Central memory CD8-positive, alpha-beta T cell (primary cell): ENCODE measurements at places on chromosomes 2 and 18.
A peak's percentile ranks its signal among the peaks of the same experiment; 100 is the strongest.

DNA sequence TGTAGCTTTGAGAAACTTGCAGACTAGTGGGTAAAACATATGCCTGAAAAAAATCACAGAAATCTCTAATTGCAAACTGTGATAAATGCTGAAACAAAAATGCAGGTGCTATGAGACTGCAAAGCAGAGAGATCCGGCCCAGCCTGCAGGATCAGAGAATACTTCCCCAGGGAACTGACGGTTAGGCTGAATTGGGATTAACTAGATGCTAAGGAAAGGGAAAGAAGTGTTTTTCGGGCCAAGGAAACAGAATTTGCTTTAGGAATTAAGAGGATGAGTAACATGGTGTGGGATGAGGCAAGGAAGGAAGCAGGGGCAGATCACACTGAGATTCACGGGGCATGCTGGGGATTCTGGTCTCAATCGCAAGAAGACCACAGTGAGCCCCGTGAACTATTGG, 71.5 kb downstream of the OSBPL6 start:
- no peak for DNase-seq

DNA sequence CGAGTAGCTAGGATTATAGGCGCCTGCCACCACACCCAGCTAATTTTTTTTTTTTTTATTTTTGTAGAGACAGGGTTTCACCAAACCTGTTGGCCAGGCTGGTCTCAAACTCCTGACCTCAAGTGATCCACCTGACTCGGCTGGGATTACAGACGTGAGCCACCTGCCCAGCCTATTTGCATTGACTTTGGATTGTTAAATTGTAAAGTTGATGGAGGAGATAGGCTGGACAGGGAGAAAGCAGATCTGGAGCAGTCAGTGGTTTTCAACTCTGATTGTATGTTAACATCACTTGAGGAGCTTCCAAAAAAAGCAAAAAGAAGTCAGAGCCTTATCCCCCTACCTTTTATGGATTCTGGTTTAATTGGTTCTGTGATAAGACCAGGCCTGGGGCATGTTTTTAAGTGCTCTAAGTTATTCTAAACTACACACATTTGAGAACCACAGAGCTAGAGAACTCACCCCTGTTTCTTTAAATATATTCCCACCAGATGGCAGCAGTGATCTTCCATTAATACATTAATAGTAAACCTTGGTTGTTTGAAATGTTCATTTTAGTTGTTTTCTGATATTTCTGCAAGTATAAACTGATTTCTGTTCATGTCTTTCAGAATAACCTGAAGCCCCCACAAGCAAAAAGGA, 7.5 kb downstream of the C2orf49 start:
- no peak for DNase-seq

GRCh38 chr18:8816816-8817215, 111.5 kb downstream of the MTCL1 start:
- DNase-seq: no peak

DNA sequence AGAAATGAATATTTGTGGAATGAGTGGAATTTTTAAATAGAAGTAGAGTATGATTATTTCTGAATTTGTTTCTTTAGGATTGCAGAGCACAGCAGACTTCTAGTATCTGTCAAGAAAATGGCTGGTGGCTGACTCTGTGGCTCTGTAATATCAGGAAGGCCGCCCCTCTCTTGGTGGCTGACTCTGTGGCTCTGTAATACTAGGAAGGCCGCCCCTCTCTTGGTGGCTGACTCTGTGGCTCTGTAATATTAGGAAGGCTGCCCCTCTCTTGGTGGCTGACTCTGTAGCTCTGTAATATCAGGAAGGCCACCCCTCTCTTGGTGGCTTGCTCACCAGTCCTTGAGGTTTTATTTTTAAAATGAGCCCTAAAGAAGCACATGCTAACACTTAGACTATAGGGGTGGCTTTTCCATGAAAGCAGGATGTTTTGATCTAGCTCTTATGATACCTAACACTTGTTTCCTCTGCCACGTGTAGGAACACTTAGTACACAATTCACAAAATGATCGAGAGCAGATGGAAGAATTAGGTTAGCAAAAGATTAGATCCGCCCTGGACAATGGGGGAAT, 85.1 kb upstream of the TTC39C start:
- no peak for DNase-seq

GRCh38 chr2:197265924-197266323, 44.7 kb downstream of the ANKRD44 start:
- no peak for DNase-seq

DNA sequence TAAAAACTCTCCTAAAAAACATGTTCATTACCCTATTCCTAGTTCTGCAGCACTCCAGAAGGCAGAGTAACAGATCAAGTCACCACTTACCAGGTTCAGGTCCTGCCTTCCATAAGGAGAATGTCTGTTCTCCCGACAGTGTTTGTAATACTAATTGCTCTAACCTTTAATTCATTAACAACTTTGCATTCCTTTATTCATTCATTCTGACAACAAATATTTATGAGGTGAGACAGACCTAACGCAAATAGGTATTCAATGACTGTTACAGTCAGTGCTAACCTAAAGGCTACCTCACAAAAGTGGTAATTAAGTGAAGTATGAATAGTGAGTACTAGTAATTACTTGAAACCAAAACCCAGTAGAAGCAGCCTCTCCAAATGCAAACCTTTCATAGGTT, 224.0 kb downstream of the AFF3 start:
- DNase-seq: no peak

- DNase-seq: no peak
These were observed 931.7 kb upstream of the CELF4 start for GRCh38 chr18:38497266-38497665.

GRCh38 chr2:36287363-36288275, 68.0 kb upstream of the CRIM1 start:
- no peak for DNase-seq

DNA sequence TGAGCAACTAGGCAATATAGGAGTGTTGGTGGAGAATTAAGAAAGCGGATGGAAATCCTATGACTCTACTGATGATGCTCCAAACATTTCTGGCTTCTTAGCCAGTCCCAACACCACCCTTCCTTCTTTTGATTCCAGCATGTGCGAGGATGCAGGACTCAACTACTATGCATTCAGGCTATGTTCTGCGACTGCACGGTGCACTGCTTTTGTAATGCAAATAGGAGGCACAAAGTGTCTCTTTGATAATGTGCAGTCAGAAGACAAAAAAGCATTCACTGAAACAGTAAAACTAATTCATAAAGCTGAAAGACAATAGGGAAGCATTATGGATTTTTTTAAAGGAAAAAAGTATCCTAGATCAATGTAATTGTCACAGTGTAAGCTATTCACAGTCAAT, 106.7 kb downstream of the MEIS1 start:
- no peak for DNase-seq

GRCh38 chr18:49168281-49168985, 217.7 kb upstream of the SMAD7 start:
- DNase-seq: no peak

DNA sequence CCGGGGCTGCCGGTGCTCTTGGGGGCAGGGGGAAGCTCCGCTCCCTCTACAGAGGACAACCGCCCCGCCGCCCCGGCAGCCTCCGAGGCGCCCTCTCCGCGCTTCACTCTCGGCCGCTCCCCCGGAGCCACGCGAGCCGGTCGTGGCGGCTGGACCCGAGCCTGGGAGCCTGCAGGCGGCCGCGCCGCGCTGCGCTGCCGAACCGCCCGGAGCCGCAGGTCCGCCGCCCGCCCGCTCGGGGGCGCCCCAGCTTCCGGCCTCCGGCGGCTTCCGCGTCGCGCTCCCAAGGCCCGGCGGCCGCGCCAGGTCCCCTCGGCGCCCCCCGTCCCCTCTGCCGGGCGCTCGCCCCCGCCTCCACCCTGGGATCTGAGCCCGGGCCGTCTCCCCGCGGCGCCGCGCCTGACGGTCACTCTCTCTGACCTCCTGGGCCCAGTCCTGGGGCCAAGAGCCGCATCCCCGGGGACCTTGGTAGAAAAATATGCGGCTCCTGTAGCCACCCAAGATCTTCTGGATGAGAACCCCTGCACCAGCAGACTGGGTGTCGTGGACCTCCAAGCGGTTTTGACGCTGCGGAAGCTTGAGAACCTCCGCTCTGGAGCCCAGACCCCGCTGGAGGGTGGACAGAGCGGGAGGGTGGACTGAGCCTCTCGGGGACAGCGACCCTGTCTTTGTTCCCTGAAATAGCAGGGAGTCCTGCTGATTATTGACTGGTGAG, 44.3 kb downstream of the SERTAD2 start:
- DNase-seq: peak; percentile 58

GRCh38 chr2:98464772-98465310, 20.2 kb downstream of the INPP4A start:
- DNase-seq: no peak

DNA sequence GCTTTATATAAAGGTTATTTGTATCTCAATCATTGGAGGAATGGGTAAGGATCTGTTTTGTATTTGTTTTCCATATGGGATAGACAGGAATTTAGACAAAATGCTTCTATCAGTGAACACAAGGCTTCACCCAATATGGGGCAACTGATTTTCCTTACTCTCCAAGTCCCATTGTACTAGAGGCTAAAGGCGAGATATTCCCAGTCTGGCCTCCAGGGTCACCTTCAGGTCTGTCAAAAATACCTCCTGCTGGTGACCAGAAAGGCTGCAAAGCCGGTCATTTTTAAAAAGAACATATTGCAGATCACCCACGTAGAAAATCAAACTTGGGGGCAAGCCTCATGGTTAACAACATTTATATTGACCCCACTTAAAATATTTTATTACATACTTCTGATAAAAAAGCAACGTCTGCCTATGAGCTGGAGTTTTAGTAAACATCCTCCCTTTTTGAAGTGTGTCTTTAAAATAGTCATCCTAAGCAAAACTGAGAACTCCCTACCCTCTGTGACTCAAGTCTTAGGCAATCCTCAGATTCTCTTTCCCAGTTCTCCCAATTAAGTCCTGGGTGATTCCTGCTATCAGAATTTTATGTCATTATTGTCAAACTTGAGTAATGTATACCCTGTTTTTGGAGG, 276.6 kb downstream of the MREG start:
- DNase-seq: no peak

DNA sequence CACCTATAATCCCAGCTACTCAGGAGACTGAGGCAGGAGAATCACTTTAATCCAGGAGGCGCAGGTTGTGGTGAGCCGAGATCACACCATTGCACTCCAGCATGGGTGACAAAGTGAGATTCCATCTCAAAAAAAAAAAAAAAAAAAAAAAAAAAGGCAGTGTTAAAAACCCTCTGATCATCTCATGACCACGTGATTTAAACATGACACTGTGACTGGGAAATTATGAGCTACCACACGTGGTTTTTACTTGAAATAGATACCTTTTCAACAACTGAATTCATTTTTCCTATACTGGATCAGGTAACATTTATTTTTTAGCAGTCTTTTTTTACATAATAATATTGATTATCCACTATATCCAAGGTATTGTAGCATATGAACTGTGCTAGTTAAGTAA, 102.7 kb downstream of the PTRHD1 start:
- DNase-seq: no peak

GRCh38 chr18:47203626-47204464, 27.7 kb upstream of the IER3IP1 start:
- DNase-seq: no peak

DNA sequence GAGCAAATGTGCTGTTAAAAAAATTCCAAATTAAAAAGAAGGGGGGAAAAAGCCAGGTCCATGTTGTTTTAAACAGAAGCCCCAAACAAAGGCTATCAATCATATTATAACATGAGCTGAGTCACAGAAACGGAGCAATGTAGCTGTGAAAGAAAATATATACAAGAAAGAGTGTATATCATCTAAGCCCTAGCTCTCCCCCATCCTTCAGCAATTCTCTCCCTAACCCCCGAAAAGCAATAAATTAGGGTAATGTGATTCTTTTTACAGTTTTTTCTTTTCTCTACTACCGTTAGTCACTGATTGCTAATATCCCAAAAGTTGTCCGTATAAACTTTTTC, 25.3 kb downstream of the FEZ2 start:
- no peak for DNase-seq

- no peak for DNase-seq
These were observed 208.2 kb upstream of the REV1 start for GRCh38 chr2:99697811-99698568.

- DNase-seq: no peak
These were observed 274.5 kb downstream of the SLC8A1 start for GRCh38 chr2:40177366-40177765.

DNA sequence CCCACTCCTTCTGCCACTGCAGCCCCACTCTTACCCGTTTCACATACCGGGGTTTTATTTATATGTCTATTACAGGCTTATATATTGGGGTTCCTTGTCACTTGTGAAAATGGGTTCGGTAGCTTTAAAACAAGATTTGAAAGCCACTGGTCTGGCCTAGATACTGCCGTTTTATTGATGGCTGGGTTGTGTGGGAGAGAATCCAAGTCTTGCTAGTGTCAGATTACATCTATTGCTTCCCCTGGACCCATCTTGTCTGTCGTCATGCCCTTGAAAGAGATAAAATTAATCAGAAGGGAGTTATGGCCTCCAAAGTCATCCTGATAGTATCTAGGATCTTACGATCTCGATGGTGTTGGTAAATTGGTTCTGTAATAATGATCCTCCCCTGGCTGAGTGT, 79.4 kb downstream of the EIPR1 start:
- DNase-seq: no peak

- no peak for DNase-seq
These were observed 47.5 kb downstream of the EMILIN2 start for GRCh38 chr18:2894131-2894840.

DNA sequence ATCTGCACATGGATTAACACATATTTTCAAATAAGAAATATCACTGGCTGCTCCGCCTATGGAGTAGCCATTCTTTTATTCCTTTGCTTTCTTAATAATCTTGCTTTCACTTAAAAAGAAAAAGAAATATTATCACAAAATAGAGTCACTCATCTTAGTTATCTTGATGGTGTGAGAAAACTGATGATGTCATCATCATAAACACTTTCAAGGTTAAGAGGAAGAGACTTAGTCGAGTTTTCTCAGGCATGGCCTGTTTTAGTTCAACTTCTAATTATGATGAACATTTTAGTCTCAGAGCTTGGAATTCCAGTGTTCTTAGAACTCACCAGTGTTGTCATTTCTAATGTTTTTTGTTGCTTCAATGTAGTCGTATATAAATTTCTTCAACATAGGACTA, 506.1 kb downstream of the PTPRM start:
- DNase-seq: no peak

GRCh38 chr2:3046170-3046865, 331.3 kb downstream of the EIPR1 start:
- no peak for DNase-seq

GRCh38 chr2:226220511-226220910, 579.1 kb downstream of the IRS1 start:
- no peak for DNase-seq
